Activated CD4-positive, alpha-beta T cell treated with anti-CD3 and anti-CD28 coated beads, Interleukin-2, amount 50 U/mL, for 1 hour (primary cell): ENCODE measurements at places on chromosomes 7 and 10.

DNA sequence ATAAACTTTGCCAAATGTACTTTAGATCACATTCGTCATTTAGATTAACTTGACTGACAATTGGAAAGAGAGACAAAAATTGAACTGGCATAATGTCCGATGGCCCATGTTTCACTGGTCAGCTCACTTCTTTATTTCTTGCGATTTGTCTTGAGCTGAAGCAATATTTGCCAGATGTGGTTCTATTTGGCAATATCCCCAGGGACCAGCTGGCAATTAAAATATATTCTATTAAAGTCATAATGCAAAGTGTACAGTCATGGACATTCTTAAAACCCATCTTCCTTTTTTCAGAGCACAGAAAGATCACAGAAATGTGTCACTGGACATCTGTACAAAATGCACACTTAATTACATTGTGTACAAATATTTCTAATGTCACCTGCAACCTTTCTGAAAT is 26.3 kb downstream of the NEBL start:
- no peak for DNase-seq

GRCh38 chr10:6660460-6660859 is 80.4 kb upstream of the PRKCQ start:
- DNase-seq = no peak

DNA sequence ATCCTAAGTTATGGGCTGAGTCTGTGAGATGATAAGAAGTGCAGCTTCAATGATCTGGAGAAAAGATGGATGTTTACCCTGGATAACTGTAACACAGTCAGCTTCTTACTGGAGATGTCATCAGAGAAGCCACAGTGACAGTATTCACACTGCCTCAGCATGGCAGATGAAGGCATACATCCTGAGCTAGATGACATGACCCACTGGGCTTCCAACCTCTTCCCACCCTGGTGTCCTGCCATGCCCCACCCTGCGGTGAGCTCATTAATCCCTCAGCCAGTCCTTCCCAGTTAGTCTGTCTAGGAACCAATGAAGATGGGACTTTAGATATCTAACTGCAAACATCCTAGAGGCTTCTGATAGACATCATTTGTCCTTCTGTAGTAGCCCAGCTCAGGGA is 213.8 kb downstream of the TAX1BP1 start:
- no peak for DNase-seq

- DNase-seq = no peak
Measured at GRCh38 chr7:34772296-34772938, 114.4 kb downstream of the NPSR1 start.

DNA sequence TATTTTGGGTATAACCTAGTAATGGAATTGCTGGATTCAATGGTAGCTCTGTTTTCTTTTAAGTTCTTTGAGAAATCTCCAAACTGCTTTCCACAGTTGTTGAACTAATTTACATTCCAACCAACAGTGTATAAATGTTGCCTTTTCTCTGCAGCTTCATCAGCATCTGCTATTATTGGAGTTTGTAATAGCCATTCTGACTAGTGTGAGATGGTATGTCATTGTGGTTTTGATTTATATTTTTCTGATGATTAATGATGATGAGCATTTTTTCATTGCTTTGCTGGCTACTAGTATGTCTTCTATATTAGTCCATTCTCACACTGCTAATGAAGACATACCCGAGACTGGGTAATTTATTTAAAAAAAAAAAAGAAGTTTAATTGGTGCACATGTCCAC is 248.6 kb upstream of the MAGI2 start:
- no peak for DNase-seq

- DNase-seq = no peak
Measured at GRCh38 chr7:11754123-11754522, 77.9 kb downstream of the THSD7A start.

- DNase-seq = no peak
Measured at GRCh38 chr10:90126256-90126595, 424.8 kb downstream of the KIF20B start.

DNA sequence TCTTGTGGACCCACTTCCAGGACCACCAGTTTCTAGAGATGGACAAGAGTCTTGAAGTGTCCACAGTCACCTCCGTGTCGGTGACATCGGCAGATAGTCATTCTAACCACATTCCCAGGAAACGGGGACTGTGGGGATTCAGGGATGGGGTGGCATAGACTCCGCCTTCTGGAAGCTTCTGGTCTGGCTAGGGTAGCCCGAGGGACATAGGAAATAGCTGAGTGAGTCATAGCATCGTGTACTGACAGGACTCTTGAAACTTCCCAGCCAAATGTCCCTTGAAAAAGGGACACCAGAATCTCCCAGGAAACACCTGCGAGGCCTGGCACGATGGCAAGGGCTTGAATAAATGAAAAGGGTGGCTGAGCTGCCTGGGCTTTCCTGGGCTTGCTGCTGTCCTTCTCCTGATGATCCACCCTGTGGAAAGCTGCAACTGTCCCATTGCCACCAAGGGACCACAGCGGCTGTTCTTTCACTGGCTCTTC is 84.1 kb upstream of the LRRC4 start:
- DNase-seq = no peak

DNA sequence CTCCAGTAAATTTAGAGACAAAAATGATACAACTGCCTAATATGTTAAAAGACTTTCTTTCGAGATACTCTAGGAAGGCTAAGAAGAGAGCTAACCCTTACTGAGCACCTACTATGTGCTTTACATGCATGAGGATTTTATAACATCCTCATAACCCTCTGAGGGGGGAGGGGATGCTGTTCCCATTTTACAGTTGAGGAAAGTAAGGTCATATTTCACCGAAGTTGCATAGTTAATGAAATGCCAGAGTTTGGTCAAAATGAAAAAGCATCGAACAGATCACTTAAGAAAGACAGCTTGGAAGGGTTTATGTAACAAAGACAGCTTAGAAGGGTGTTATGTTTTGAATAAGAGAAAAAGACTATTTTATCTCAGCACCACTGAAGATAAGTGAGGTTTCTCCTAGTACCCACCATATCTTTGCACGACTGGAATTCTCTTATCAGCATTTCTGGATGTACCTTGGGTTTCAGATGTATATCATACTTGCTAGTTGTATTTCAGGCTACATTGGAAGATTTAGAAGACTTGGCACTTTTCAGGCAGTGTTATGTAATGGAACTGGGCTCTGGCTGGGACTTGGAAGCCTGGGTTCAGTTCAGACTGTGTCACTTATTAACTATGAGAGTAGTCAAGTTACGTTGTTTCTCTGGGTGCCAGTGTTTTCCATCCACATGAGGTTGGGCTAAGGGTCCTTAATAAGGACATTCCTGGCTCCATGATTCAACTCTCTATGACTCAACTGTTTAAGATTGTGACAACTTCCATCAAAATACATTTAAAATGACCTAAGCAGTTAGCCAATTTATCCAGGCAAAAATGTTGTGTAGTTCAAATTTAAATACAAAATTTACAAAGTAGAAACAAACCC is 6.0 kb downstream of the RHOBTB1 start:
- DNase-seq = no peak

DNA sequence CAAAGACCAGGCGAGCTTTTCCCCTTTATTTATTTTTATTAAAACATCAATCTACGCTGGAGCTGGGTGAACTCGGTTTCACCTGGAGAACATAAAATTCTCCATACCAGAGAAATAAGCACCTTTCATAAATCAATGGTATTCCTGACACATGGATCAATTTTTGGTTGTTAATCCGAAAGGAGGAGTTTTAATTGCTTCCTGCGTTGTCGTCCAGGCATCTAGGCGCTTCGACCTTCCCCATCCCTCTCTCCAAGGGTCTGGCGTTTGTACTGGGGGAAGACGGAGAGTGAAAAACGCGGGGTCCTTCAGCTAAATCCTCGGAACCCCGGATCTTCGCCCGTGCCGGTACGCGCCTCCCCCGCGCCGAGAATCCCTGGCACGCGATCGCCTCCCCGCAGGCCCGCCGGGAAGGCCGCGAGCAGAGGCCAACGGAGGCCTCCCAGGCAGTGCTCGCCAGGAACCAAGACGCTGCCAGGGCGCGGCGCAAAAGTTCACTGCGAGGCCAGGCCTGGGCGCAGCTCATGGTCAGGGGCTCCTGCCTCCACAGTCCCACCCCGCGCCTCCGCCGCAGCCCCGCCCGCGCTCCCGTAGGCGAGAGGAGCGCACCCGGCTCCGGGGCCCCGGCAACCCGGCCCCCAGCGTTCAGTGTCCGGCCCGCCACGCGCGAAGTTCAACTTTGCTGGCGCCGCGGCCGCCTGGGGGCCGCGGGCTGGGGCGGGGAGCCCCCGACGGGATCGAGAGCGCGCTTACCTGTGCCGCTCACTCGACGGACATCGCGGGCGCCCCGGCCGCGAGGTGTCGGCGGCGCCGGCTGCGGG is 8.3 kb upstream of the EBF3 start:
- DNase-seq = no peak
